ENCODE measurements at places on chromosomes 7 and 10.

DNA sequence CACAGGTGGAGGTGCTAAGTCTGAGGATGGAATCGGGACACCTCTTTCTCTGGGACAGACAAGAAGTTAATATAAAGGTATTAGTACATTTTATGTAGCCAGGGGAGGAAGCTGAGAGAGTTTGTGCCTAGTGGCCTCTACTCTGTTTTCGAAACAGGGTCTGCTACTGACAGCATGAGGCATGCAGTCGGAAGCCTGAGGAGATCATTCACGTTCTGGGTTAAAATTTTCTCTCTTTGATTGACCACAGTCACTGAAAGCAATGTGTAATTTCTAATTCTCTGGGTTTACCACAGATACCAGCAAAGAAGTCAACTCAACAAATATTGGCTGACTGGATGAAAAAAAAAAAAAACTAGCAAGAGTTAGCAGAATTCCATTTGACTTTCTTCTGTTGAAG, 53.3 kb upstream of the KCTD7 start:
- DNase-seq, result no peak

DNA sequence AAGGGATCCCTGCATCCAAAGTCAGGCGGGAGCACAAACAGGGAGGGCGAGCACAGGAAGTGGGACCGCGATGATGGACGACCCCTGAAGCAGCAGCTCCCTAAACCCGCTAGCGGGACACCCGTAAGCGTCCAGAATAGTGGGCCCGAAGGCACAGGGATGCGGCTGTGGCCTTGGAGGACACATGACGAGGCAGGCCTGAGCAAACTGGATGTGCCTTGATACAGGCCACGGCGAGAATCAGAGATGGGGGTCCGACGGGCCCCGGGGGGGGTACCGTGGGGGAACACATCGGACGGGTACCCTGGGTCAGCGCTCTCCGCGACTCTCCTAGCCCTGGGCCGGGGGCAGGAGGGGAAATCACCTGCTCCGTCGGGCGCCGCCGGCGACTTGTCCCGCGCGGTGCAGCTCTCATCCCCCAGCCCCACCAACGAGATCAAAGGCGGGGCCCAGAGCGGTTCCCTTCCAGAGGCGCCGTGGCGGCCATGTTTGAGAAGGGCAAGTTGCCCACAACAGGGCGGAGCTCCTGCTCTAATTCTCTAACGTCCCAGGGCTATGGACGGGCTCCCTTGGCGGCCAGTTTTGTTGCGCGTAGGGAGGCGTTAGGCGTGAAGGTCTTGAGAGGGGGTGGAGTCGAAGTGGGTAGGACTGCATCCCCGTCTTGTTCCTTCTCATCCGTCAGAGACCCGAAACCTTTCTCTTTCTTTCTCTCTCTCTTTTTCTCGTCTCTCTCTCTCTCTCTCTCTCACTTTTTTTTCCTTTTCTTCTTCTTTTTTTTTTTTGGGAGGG, at the start of gene CUEDC2:
Gene CUEDC2 (minus strand): TSS at position 413 of the 789 bp plus-strand sequence. CDS start 7,386 bp downstream, outside the sequence.
- DNase-seq, result peak; percentile 93

GRCh38 chr7:13894377-13894776, 95.1 kb downstream of the ETV1 start:
- no peak for DNase-seq

GRCh38 chr7:77265666-77266065, 66.0 kb upstream of the FGL2 start:
- no peak for DNase-seq

DNA sequence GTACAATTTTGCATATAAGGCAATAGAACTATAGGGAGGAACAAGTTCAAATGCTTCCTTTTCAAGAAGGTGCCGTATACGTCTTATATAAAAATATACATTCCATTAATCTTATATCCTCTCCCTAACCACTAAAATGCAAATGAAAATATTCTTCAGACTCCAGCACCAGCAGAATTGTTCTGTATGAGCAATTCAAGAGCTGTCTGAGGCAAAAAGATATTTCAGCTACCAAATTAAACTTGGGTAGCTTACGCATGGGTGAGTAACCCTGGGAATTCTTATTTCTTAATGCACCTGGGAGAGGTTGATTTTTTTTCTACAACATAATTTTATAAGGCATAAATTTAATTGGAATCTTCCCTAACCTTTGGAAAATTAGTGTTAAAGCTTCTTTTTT, 42.2 kb upstream of the GSDME start:
- no peak for DNase-seq

GRCh38 chr7:134996097-134996550, 9.8 kb downstream of the AGBL3 start:
- DNase-seq, result peak; percentile 35

DNA sequence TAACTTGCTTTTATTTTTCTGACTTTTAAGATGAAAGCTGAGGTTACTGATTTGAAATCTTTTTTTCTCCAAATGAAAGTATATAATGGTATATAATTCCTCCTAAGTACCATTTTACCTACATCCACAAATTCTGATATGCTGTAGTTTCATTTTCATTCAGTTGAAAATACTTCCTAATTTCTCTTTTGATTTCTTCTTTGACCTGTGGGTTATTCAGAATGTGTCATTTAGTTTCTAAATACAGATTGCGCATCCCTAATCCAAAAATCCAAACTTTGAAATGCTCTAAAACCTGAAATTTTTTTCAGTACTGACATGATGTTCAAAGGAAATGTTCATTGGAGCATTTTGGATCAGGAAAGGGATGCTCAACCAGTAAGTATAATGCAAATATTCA, 168.7 kb downstream of the CELF2 start:
- DNase-seq, result no peak

DNA sequence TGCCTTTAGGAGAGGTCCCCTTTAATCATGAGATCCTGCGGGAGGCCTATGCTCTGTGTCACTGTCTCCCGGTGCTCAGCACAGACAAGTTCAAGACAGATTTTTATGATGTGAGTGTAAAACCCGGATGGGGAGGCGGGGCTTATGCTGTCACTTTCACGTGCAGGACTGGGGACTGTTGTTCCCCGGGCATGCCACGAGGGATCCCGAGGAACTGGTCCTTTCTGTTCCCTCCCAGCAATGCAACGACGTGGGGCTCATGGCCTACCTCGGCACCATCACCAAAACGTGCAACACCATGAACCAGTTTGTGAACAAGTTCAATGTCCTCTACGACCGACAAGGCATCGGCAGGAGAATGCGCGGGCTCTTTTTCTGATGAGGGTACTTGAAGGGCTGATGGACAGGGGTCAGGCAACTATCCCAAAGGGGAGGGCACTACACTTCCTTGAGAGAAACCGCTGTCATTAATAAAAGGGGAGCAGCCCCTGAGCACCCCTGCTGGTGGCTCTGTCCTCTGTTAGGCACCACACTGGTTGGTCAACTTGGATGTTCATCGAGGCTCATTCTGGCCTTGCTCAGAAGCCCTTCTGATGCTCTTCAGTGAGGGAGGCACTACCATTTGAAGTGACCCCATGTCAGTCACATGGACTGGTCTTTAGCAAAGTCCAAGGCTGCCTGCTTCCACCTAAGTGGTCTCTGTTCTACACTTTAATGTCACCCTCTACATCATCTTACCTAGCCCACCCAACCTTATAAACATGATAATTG, 2.8 kb downstream of the COPS6 start:
- no peak for DNase-seq

- DNase-seq, result no peak
Observed at GRCh38 chr7:121517591-121517990, 121.5 kb upstream of the FAM3C start.

- DNase-seq, result no peak
Observed at GRCh38 chr7:154916381-154916780, 86.5 kb downstream of the PAXIP1 start.

DNA sequence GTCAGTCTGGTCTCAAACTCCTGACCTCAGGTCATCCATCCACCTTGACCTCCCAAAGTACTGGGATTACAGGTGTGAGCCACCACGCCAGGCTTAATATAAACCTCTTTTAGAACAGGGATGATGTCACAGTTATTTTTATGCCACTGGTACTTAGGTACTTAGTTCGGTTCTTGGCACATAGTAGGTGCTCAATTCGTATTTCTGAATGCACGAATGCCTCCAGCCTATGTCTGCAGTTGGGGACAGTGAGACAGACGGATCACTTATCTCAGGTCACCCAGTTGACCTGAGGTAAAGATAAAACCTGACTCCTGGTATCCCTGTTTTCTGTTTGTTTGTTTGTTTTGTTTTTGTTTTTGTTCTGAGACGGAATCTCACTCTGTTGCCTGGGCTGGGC, 6.1 kb upstream of the NAT16 start:
- DNase-seq, result no peak

DNA sequence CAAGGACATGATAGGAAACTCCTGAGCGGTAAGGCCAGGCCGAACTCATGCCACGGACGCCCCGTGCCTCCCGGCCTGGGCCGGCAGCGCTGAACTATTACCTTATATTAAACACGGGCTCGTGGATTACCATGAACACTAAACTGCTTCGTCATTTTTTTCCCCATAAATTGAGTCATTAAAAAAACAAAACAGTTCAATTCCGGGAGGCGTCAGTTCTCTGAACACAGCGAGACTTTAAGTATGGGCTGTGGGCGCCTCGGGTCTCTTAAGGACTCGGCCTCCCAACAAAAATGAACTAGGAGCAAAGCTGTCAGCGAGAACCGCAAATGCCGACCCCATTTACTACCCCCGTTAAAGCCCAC, 519 bp downstream of the PITRM1 start:
- no peak for DNase-seq

- no peak for DNase-seq
Observed at GRCh38 chr10:48844616-48845015, 95.0 kb downstream of the LRRC18 start.

All from GM13977 (cell line).